Stimulated activated CD8-positive, alpha-beta memory T cell treated with anti-CD3 and anti-CD28 coated beads, Interleukin-4, amount 100 ng/mL, for 1 hour (primary cell): ENCODE measurements at places on chromosomes 3 and 15.

DNA sequence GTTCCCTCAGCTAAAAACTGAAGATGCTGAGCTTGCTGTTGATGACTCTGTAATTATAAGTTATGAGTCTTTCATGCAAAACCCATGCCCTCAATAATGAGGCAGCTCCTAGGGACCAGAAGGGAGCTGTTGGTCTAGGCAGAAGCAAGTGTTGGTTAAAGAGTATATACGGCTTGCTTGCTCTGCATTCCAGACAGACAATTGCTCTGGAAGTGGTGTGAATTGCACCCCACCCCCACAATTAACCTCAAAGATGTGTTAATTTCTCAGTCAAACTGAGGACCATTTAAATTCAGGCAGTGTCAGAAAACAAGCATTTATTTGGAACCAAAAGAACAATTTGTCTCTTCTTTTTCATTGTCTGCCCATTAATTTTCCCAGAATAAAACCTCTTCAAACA, 163.5 kb upstream of the EOMES start:
- DNase-seq, result no peak

DNA sequence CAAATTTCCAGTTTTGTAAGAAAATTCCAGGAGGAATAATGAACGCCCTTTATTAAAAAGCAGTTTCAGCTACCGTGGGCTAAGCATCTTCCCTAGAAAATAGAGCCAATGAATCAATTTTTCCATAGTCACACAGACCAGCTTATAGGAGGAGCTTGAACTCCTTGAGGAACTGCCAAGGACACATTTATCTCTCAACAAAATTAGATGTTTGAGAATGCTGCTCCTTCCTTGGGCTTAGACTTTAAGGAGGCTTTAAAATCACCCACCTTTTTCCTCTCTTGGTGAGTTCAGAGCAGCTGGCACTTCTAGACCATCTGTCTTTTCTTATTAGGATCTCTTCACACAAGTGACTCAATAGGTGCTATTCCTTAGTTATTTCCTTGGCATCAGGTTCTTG, 588.0 kb downstream of the SQOR start:
- no peak for DNase-seq

GRCh38 chr15:58407778-58408177, 24.0 kb upstream of the LIPC start:
- no peak for DNase-seq

- DNase-seq, result no peak
These were observed 38.6 kb downstream of the ATP1B3 start for GRCh38 chr3:141915016-141915415.

- no peak for DNase-seq
These were observed 38.4 kb upstream of the BFSP2 start for GRCh38 chr3:133361435-133361834.

- DNase-seq, result no peak
These were observed 60.8 kb upstream of the GOLIM4 start for GRCh38 chr3:168156479-168156878.

DNA sequence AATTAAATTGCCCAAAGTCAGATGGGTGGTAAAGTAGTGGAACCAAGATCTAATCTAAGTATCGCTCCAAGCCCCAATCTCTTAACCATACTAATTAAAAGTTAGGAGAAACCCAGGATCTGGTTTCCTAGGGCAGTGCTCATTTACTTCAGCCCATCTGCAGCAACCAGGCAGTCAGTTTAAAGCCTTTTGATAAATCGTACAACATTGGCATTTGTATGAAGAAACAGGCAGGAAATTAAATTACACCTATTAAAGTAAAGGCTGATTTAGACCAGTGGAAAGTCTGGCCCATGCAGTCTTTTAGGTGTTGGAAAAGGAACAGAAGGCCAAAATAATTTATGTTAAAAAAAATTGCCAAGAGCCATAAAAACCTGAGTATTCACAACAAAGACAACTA, 594.4 kb upstream of the UBE2E2 start:
- DNase-seq, result no peak

- no peak for DNase-seq
These were observed 19.6 kb downstream of the CSRNP1 start for GRCh38 chr3:39133822-39134221.

- DNase-seq, result no peak
These were observed 41.7 kb downstream of the FAM174B start for GRCh38 chr15:92613841-92614240.

- DNase-seq, result no peak
These were observed 7.5 kb downstream of the PLA2G4F start for GRCh38 chr15:42148808-42149492.

- no peak for DNase-seq
These were observed 47.0 kb downstream of the CALML4 start for GRCh38 chr15:68158046-68158628.

DNA sequence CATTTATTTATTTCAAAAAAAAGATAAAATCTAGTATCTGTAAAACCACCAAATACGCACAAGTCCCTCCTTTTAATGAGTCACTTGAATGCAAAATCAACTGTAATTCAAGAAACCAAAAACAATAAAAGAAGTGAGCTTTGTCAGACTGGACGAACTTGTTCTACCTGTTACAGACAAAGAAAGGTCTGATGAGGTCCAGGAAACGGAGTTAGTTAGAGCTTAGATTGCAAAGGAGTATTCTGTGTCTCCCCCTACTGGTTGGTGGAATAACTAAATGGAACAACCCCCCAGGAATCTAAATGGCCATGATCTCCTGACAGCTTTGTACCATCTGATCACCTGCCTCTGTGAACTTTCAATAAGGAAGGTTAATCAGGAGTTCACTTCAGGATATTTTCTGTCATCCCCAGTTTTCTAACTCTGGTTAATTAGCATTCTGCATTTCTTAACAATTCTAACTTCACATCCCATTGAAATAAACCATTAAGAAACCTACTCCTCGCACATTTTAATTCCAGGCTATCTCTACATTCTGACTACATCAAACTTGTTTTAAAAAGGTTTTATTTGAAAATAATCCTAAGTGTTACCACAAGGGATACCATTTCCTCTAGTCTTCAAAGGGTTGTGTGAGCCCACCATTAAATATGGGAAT, 333.0 kb upstream of the SATB1 start:
- no peak for DNase-seq
